Left lung (tissue), 14 donors: ENCODE measurements at places on chromosomes 6 and 20.
A peak's percentile ranks its signal among the peaks of the same experiment; 100 is the strongest.

GRCh38 chr20:57884956-57885355 is 175.1 kb upstream of the PMEPA1 start:
- DNase-seq, result no peak

DNA sequence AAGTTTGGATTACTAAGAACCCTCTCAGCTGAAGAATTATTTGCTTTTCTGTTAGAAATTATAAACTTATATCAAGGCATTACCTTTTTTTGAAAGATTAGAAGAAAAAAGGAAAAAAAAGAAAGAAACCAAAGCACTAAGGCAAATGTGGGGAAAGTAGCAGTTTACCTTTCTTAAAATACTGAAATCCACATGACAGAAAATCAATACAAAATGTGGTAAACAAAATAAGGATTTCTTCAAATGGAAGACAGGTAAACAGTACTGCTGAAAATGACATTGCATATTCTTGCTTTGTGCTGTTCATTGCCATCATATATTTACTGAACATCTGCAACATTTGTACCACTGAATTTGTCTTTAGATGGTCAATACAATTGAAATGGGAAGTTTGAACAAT is 411.2 kb upstream of the PLCB4 start:
- no peak for DNase-seq

DNA sequence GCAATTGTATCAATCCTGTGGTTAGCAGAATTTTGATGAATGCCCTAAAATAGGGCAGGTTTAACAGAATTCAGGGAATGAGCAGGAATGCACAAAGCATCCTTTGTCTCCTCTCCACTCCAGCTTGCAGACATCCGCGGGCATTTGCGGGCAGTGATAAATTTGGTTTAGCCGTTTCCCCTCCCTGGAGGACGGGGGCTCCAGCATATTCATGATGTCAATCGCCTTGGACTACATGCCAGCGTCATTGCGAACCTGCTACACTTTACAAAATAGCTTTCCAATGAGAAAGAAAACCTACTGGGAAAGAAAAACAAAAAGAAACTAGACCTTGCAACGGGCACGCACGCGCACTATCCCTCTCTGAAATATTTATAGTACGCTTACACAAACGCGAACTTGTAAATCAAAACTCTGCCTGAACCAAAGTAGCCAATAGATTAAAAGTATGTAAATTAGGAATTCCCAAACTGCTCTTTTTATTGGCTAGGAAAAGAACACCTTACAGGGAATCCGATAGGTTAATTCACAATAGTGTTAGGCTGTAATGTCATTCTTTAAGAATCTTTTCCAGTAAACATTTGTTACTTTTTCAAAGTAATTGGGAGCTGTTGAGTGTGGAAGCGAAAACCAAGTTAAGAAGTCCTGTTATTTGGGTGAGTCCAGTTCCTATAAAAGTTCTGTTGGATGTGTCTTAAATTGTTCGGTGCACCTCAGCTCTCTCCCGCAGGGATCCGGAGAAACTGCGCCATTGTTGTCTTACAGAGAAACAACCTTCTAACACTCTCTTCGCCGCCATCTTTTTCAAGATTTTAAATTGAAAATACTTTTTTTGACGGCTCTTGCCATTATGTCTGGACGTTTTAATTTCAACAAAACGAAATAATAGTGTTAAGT is 136.7 kb downstream of the HFE start:
- peak; percentile 66 for DNase-seq

DNA sequence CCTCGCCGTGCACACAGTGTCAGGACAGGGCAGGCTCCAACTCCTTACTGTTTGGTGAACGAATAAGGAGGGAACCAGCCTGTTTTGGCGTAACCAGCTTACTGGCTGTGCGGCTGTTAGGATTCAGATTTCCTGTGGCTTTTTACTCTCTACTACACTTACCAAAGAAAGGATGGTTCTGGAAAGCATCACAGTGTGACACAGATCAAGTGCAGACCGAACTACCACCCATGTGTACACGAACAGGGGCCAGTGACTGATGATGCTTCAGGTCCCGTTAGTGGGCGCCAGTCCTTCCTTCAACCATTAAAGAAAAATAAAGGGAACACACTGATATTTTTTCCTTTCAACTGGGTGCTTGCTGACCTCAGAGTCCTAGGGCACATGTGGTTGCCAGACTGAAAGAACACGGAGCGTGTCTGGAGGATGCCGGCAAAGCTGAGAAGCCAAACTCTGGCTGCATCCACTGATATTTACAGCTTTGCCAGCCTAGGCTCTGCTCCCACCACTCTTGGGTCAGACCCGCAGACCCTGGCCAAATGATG is 352.3 kb upstream of the AGPAT4 start:
- no peak for DNase-seq

GRCh38 chr6:143698759-143699429 is 21.1 kb downstream of the PHACTR2 start:
- DNase-seq, result no peak

DNA sequence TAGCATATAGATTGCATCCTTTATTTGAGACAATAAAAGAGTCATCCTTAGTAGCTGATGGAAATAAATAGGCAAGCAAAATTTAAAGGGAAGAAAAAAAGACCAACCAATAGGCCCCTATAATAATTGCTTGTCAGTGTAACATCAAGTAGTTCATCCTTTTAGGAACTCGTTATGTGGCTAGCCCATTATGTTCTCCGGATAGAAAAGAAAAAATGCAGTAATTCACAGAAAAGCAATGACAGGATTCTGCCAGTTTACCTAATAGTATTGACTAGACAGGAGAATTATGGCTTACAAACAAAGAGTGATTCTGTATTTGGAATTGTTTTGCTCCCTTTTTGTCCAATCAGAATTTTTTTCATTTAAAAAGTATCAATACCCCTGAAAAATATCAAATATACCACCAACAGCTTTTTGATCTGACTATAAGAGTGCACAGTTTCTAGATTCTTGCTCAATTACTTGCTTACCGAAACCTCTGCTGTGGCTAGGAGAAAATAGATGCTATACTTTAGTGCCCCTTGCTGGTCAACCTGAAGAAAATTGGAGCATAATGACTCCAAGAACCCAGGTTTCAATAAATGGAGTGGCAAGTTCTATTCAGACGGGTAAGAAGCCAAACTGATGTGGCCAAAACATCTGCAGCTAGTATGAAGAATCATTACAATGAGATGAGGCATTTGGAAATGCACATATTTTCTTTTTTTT is 91.5 kb upstream of the SASH1 start:
- no peak for DNase-seq

DNA sequence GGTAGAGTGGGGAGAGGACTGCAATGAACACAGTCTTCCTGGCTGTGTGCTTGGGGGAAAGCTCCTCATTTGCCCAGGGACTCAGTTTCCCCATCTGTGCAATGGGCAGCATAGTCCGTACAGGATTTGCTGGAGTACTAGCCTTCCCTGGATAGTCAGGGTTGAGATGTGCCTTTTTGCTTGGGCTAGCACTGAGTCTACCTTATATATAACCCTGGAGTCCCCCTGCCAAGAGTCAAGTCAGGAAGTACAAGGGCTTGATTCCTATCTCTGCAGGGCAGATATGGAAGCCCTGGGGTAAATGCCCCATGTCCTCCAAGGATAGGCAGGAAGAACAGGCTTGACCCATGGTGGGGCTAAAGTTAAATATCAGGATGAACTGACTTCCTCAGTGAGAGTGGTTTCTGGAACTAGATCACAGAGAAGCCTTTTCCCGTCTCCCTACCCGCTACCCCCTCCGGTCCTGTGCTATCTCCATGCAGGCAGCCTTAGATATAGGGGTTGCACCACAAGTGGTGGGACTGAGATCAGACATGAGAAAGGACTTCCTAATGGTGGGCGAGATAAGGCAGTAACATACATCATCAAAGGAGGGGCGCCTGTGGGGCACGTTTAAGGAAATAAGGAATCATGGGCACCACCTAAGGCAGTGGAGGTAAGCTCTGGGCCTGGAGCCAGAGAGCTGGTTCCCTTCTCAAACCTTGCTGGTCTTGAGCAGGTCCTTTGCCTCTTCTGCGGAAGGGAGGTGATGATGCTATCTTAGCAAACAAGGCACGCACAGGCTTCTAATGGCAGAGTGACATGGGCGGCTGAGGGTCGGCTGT is 157.9 kb downstream of the MRPL14 start:
- DNase-seq, result no peak

GRCh38 chr6:139407718-139408222 is 33.3 kb upstream of the CITED2 start:
- DNase-seq, result no peak

DNA sequence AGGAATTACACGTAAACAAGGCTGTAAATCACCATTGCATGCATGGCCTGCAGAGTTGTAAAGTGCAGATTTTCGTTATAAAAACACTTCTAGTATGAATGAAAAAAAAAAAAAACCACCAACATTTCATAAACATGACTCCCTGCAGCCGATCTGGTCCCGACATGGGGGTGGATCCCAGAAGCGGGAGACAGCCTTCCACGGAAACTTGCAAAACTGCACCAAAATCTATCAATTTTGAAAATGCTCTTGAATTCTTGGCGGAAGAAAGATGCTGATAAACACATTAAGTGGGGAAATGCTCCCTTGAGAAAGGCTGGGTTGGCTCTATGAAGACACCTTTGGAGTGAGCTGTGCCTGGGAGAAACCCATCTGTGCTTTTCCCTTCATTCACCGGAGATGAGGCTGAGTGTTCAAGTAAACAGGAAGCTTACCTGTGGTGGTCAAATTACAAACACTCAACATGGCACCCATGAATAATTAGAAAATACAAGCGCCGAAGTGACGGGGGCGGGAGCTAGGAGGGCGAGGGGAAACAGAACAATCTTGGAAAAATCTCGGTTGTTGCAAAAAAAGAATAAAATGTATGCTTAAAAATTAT is 845 bp upstream of the ANKRD60 start:
- no peak for DNase-seq

- no peak for DNase-seq
Measured at GRCh38 chr20:56429502-56429901, 17.4 kb downstream of the CASS4 start.

DNA sequence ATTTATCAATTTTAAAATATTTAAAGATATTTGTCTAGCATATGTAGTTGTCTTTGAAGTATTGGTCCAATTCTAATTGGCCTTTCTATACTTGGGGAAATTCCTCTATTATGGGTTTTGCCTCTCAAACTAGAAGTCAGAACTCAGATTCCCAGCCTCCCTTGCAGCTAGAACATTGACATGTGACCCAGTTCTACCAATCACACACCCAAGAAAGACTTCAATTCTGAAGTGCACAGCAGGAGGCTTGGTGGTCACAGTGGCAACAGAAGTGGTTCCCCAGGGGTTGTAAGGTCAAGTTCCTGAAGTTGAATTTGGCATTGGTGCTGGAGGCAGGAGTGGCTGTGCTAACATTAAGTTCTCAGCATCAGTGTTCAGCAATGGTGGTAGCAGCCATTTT is 14.8 kb upstream of the FKBP5 start:
- no peak for DNase-seq

GRCh38 chr6:119497988-119498727 is 148.6 kb upstream of the MAN1A1 start:
- DNase-seq, result no peak

- DNase-seq, result no peak
Measured at GRCh38 chr6:155995281-155995680, 539.6 kb upstream of the NOX3 start.

GRCh38 chr6:89566930-89567629 is 71.5 kb downstream of the LYRM2 start:
- DNase-seq, result no peak

DNA sequence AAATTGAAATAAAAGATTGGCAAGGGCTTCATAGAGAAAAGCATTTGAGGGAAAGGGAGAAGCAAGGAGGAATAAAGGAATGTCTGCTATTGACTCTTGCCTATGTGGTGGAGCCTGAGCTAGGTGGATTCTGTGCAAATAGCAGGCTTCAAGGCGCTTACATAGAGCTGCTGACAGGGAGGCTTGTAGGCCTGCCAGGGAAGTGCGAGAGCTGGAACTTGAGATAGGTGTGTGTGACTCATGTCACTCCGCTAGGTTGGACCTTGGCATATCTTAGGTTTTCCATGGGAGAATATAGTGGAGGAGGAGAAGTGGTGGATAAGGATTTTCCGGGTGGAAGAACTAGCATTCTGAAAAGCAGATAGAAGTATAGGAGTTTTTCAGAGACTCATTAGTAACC is 14.0 kb downstream of the SNRNP48 start:
- no peak for DNase-seq

- DNase-seq, result no peak
Measured at GRCh38 chr6:33752646-33753015, 5.9 kb upstream of the IP6K3 start.

GRCh38 chr6:119449331-119450156 is 100.0 kb upstream of the MAN1A1 start:
- DNase-seq, result no peak

GRCh38 chr20:2858591-2858990 is 14.7 kb upstream of the PTPRA start:
- no peak for DNase-seq

DNA sequence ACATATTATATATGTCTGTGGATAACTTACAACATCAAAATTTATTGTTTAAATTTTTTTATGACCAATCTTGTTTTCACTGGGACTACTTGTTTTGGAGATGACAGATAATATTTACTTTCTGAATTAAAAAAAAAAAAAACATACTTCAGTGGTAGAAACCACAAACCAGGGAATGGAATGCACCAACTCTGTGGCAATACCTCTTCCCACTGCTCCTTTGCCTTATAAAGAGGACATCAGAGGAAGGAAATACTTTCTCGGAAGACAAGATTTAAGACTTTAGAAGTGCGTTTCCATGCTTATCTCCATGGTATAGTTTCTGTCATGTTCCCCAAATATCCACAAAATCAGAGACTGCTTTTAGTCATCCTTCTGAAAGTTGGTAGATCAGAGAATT is 1241.1 kb upstream of the EYS start:
- DNase-seq, result no peak

DNA sequence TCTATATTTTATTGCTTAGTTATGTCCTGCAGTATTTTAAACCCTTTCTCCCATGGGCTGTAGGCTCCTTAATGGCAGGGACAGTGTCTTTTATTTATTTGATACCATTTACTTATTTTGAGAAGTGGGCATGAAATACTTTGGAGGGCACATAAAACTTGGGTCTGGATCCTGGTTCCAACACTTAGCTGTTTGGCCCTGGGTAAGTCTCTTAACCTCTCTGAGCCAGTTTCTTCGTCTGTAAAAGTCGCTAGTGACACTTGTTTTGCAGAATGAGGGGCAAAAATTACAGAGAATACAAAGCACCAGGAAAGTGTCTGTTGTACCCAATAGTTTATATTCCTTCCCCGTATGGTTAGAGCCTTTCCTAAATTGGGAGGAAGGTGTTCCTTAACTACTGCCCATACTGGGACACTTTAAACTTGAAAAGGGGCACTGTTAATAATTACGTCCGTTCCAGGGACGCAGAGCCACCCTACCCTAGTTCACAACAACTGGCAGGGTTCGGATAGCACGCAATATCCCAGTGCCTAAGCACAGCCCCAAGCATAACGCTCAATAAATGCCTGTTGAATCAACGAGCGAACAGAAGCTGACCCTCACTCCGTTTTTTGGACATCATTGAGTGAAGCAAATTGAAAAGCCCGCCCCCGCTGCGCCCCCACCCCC is 6.0 kb upstream of the ARMC12 start:
- no peak for DNase-seq

DNA sequence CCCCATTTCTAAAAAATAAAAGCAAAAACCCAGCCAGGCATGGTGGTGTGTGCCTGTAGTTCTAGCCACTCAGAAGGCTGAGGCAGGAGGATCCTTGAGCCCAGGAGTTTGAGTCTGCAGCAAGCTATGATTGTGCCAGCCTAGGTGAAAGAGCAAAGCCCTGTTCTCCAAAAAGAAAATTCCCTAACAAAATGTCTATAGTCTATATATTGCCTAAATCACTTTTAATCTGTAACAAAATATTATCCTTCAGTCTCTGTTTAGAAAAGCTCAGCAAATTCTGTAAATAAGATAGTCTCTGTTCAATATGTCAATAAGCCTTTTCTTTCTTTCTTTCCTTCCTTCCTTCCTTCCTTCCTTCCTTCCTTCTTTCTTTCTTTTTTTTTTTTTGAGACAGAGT is 75.8 kb upstream of the ZFP64 start:
- no peak for DNase-seq
